ENCODE measurements at places on chromosomes 1 and 21. TPM values are rescaled to one million over a fixed set of nuclear protein-coding genes. Genes with fewer than 3 reads are reported as not detected.

Gene IQGAP3
- total RNA-seq: 16.6 TPM

Gene TRIM33
- total RNA-seq: 28.6 TPM

Gene ECE1
- 240 TPM for total RNA-seq

Gene SLC6A9
- total RNA-seq: 16.2 TPM

Gene KCNJ15
- total RNA-seq: 2.4 TPM

Gene TMEM52
- 0.43 TPM for total RNA-seq

Gene SOX13
- 7.6 TPM for total RNA-seq

Gene KRTAP24-1
- not detected for total RNA-seq

Gene EDARADD
- total RNA-seq: not detected

Gene SLC35A3
- 34.9 TPM for total RNA-seq

Gene MAN1C1
- total RNA-seq: 13.4 TPM

Gene CEP350
- total RNA-seq: 58.6 TPM

Gene MX2
- 3.3 TPM for total RNA-seq

Gene PTPRU
- total RNA-seq: 32.7 TPM

Gene HSF2BP
- total RNA-seq: 2.8 TPM

All from smooth muscle cell of the pulmonary artery (primary cell).